Stimulated activated CD4-positive, alpha-beta T cell treated with anti-CD3 and anti-CD28 coated beads, Interleukin-2, amount 100 ng/mL, for 48 hours (primary cell): ENCODE measurements at places on chromosomes 5 and 9.

DNA sequence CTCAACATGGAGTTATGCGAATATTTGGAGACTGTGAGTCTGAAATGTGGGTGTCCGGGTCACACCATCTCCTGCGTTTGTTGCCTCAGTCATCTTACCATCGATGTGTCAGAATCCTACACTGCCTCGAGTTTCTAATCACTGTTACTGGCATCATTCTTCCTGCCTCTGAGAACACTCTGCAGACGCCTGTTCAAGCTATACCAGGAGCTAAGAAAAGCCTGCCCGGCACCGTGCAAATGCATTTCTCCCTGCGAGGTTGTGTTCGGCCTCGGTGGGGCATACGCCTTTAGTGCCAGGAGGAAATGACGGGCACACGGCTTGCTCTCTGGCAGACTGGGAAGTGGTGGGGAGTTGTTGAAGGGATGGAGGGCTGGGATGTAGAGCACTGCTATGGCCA is 31.2 kb upstream of the SLC25A51 start:
- DNase-seq = no peak

DNA sequence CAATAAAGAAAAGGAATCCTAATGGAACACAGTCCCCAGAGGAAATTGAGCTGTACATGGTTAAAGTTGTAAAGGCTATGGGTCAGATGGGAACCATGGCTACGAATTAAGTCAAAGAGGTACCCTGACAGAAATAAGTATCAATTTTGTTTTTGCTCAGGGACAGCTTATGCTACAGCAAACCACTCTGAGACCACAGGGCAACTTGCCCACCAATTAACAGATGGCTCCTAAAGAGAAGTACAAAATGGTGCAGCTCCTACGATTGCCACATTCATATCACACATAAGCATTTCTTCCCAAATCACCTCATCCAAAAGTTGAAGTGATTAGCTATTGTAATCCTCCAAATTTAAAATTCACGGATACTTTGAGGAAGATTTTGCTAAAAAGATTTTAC is 83.0 kb downstream of the ELAVL2 start:
- DNase-seq = no peak

- DNase-seq = peak; percentile 51
Measured at GRCh38 chr5:151924564-151925301, at the start of gene GLRA1. Gene GLRA1, minus strand, starts transcription at chr5:151924851. Its CDS starts 302 bp downstream, at chr5:151924549.

DNA sequence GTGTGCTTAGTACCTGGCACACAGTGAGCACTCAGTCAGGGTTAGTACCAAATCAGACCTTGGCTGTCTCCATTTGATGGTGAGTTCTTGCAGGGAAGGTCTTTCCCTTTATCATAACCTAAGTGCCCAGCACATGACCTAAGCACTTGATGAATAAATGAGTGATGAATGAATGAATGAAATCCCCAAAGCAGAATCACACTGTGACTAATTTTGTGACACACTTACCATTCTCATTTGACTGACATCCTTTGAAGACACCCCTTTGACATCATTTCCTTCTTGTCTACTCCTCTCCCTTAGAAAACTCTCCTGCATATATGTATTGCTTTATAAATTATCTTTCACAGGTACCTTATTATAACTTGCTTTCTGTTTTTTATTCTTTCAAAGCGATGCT is 130.2 kb upstream of the ELL2 start:
- no peak for DNase-seq

GRCh38 chr5:14016549-14016948 is 72.1 kb upstream of the DNAH5 start:
- no peak for DNase-seq

- no peak for DNase-seq
Measured at GRCh38 chr9:20320921-20321320, 301.4 kb downstream of the MLLT3 start.

- no peak for DNase-seq
Measured at GRCh38 chr5:33329891-33330290, 110.9 kb upstream of the TARS1 start.

- peak; percentile 50 for DNase-seq
Measured at GRCh38 chr5:132385326-132386105, 16.0 kb downstream of the SLC22A5 start.

DNA sequence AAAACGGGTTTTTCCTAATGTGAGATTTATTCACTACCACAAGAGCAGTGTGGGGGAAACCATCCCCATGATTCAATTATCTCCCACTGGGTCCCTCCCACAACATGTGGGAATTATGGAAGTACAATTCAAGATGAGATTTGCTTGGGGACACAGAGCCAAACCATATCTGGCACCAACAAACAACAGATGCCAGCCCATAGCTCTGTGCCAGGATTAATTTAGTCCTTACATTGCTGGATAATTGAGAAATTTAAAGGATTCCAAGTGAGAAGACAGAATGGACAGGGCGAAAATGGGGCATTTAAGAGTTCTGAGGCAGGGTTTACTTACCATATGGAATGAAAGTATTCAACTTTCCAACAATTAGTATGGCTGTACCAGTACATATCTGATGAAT is 30.8 kb upstream of the DNAH5 start:
- DNase-seq = no peak

GRCh38 chr5:168313596-168314204 is 22.3 kb downstream of the WWC1 start:
- no peak for DNase-seq

DNA sequence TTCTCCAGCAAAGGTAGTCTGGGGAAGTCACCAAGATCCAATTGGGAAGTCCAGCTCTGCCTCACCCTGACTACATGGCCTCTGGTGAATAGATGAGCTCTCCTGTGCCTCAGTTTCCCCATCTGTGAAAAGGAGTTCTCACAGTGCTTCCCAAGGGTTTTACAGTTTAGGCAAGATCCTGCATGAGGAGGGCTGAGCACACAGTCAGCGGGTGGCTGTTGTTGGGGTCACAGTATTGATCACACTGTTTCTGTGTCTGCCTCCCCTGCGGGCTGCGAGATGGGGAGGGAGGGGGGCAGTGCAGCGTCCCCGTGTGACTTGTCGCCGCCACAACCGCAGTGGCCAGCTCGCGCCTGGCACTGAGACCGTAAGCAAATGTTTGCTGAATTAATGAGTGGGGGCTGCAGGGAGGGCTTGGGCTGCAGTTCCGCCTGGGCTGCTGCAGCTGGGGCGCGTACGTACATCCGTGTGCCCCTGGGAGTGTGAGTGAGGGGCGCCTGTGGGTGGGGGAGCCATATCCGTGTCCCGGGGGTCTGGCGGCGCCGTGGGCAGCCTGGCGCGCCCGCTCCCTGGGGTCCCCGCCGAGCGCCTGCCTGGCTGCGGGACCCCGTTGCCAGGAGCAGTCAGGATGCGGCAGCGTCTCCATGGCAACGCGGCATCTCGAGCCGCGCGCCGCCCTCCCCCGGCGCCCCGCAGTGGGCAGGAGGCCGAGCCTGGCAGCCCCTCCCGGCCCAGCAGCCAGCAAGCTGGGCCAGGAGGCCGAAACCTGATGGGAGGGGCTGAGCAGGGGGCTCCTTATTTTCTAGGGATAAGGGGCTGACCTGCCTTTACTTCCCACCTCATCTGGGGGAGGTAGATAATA is 31.4 kb upstream of the PSD2 start:
- DNase-seq = no peak
